ENCODE measurements at places on chromosomes 16 and 17. TPM values are rescaled to one million over a fixed set of nuclear protein-coding genes. Genes with fewer than 3 reads are reported as not detected.

DNA sequence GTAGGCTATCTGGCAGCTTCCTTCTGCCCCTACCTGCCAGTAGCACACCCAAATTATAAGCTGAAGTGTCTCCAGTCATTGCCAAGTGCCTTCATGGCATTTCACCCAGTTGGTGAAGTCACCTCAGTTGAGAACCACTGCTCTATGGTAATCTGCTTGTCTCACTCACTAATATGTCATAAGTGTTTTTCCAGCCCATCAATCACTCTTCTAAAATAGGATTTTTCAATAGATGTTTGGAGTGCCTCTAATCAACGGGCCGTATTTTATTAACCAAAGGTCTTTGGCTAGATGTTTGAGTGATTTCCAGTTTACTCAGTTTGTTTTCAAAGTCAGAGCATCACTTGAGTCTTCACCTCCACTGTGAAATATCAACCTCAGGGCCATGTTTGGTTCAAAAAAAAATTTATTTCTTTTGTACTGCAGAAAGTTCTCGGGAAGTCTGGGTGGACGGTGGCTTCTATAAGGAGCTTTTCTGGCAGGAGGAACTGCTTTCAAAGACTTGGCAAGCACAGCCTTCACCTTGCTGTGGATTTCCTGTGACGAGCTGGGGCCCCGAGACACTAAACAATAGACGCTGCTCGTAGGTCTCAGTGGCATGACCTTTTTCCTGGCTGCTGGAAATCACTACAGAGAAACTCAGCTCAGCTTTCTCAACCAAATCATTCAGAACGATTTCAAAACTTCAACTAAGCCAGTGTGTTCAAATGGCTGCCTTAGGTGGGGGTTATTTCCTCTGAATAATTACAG is 95.2 kb upstream of the FOXF1 start:
- no peak for DNase-seq

- DNase-seq, result no peak
These were observed 15.3 kb downstream of the MPP2 start for GRCh38 chr17:43891851-43892646.

NFATC2IP gene
- total RNA-seq, result 92.3 TPM

GRCh38 chr17:66724581-66725341 is 110.2 kb upstream of the CACNG5 start:
- DNase-seq, result no peak

- no peak for DNase-seq
These were observed 22.4 kb downstream of the LSM12 start for GRCh38 chr17:44044071-44044470.
